Caki2 (cell line): ENCODE measurements at places on chromosomes 5 and 9. TPM values are rescaled to one million over a fixed set of nuclear protein-coding genes. Genes with fewer than 3 reads are reported as not detected.

GRCh38 chr5:122085041-122085440, 7.0 kb upstream of the LOX start:
- DNase-seq = no peak

DNA sequence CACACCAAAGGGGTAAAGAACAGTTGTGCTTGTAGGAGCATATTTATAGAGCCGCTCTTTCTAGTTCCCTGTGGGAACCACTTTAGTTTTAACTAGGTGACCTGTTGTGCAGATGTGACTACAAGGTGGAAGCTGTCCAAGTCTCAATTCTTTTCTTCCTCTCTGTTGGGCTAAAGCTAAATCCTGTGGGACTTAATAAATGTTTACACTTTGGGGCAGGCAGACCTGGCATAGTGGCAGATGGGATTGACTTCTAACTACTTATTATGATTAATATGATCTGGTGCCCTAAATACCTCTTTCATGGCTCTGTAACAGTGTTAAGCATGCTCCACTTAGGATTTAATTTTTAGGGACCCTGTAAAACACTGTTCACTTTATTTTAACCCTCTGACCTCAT, 265.3 kb downstream of the KCTD16 start:
- no peak for DNase-seq

- no peak for DNase-seq
Observed at GRCh38 chr5:138870611-138871010, 4.5 kb downstream of the LRRTM2 start.

GRCh38 chr5:31334061-31334860, 140.8 kb downstream of the CDH6 start:
- no peak for DNase-seq

DNA sequence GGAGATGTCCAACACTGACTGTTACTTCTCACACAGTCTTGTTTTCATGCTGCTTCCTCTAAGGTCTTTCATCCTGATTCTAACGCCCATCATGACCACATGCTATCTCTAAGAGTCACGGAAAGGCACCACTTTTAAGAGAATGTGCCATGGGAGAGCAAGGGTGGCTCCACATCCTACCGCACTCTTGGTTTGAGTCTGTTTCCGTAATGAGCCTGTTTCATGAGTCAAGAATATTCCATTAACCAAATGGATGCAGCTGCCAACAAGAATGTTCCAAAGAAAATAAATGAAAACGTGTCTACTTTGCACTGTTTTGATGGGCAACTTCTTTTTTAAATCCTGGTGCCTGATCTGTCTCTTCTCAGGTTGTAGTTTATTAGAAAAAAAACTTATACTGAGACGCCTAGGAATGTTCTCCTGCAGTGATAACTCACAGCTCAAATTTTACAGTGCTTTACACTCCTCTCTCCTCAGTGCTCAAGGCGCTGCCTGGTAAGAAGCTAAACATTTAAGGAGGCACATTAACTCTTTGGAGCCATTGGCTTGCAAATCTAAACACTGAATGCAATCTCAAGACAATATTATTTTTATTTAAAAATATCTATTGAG, 124.3 kb downstream of the FGF1 start:
- no peak for DNase-seq

GRCh38 chr5:96280946-96281393, 152.1 kb downstream of the PCSK1 start:
- no peak for DNase-seq

GRCh38 chr5:73149540-73149939, 23.5 kb upstream of the TMEM174 start:
- DNase-seq = no peak

GRCh38 chr9:21454149-21454548, 13.9 kb downstream of the IFNA1 start:
- DNase-seq = no peak

DNA sequence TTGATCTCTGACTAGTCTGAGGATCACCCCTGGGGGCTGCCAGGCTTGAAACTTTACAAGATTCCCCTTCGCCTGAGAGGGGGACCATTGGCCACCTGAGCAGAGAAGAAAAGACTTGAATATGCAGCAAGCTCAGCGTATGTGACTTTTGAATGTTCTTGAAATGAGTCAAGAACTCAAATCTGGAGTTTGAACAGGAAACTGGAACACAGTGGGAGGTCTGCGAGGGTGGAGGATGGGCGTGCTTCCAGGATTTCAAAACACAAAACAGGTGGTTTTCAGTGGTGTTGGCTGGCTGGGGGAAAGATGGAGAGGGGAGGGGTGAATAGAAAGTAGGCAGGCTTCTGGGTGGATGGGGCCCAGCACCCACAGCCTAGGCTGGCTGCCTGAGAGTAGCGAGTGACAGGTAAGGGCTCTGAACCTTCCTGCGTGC, 40.6 kb downstream of the TMEM174 start:
- DNase-seq = no peak

GRCh38 chr9:68750255-68750654, 45.2 kb downstream of the PIP5K1B start:
- DNase-seq = no peak

DNA sequence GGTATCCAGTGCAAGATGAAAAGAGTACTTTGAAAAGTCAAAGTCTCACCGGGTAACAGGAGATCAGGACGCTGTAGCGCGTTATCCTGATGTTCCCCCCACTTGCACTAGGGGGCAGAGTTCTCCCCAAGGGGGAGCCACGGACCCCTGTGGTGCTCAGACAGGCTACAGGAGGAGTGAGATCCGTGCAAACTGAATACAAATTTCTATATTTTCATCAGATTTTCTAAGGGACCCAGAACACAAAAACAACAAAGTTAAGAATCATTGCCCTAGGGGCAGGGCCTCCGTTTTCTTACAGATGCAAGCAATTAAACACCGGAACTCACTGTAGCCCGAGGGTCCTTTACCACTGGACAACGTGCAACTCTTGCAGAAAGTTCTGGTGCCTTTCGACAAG, 2.0 kb downstream of the MYO10 start:
- peak; percentile 81 for DNase-seq

GRCh38 chr5:38032149-38032548, 192.3 kb upstream of the GDNF start:
- no peak for DNase-seq

DNA sequence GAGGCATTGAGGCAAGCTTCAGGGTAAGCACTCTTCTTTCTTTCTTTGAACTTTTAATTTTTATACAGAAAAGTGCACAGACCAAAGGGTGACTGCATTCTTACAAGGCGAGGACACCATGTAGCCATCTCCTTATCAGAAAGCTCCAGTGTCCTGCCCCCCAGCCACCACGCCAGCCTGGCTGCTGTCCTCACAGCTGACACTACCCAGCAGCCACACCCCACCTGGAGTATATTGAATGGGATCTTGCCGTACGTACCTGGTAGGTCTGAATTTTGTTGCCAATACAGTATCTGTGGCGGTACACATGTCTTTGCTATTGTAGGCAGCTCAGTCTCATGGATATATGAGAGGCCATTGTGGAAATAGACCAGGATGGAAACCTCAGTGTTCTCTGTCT, 284.0 kb upstream of the IRX2 start:
- DNase-seq = no peak

DNA sequence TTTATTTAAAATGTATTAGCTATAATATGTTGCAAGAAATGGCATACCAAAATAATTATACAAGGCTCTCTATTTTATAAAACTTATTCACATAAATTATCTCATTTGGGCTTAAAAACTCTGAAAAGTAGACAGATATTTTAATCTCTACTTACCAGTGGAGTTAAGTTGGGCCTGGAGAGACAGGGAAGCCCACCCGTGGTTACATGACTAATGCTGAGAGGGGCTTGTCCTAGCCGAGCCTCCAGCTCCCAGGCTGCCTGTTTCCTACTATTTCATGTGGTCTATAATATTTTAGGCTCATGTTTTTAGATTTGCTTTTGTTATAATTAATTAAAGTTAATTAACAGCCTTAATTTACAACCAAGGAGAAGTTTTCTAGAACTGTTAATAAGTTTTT, 20.9 kb upstream of the ASPN start:
- DNase-seq = no peak

GRCh38 chr5:9582406-9582805, 36.5 kb upstream of the SEMA5A start:
- no peak for DNase-seq

- DNase-seq = no peak
Observed at GRCh38 chr5:150160448-150161081, 4.9 kb upstream of the PDGFRB start.

DNA sequence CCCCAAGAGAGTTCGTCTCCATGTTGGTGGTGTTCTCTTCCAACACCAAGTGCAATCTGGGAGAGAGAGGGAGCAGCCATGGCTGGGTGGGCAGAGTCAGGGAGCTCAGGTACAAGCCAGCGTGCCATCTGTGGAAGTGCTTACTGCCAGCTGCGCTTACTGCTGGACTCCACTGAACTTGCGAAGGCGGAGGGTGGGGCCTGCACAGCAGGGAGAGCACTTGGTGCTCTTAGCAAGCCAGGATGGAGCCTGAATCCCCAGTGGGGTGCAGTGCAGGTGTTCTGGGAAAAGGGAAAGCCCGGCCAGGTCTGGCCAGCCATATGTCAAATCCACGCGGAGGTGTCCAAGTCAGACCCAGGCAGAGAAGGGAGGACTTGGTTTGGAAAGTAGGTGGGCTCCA, 142.0 kb downstream of the FANCC start:
- no peak for DNase-seq

DNA sequence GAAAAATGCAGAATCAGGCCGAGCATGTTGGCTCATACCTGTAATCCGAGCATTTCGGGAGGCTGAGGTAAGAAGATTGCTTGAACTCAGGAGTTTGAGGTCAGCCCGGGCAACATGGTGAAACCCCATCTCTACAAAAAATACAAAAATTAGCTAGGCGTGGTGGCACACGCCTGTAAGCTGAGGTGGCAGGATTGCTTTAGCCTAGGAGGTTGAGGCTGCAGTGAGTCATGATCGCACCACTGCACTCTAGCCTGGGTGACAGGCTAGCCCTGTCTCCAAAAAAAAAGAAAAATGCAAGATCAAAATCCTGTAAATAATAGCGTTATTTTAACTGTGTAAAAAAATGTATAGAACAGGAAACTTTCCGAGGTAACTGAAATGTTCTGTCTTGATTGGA, 39.4 kb downstream of the RNF44 start:
- no peak for DNase-seq

DNA sequence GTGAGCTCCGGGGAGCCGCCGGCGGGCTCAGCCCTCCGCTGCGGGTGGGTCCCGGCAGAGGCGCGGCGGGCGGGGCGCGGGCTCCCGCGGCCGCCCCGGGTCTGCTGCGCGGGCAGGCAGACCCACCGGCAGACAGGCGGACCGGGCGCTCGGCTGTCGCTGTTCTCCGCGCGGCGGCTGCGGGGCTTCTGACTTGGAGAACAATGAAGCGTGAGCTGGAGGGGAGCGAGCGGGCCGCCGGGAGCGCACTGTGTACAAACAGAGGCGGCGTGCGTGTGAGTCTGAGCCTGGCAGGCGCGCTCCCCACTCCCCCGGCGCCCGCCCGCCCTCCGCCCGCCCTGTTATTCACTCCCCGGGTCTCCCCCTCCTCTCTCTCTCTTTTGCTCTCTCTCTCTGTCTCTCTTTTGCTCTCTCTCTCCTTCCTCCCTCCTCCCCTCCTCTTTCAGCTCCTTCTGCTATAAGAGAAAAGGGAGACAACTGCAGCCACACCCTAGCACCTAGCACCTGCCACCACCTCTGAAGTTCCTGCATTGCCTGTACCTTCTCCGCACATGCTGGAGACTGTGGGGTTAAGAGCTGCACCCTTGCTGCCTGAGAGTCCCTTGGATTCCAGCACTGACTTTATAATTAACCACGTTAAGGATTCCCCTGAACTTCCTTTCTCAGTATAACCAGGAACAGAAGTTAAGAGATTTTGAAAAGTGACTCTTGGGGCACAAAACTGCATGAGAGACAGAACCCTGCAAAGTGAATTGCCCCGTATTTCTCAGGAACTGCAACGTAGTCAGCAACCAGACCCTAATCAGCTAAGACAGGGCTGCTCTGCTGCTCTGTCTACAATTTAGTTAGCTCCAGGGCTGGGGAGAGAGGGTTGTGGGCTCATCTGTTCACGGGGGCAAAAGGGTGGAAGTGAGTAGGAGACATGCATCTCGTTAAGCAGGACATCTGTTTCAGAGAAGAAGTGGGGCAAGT, at the start of gene EDIL3:
Gene EDIL3, minus strand, starts transcription at position 277 of the 972 bp plus-strand sequence. CDS start 506 bp downstream, outside the sequence.
- DNase-seq = peak; percentile 83

- DNase-seq = no peak
Observed at GRCh38 chr9:120431268-120431667, 148.7 kb downstream of the CDK5RAP2 start.

IFNA21 gene
- total RNA-seq = not detected in 2 replicates

PCDHGA4 gene
- total RNA-seq = not detected in 2 replicates

GPX3 gene
- 80.4 and 92.6 TPM in 2 replicates for total RNA-seq

IFNA13 gene
- not detected in 2 replicates for total RNA-seq

OLFML2A gene
- 4.3 and 14.9 TPM in 2 replicates for total RNA-seq

DND1 gene
- not detected in 2 replicates for total RNA-seq

CARD19 gene
- total RNA-seq = 83.8 and 92.5 TPM in 2 replicates

LMNB1 gene
- 206 and 220 TPM in 2 replicates for total RNA-seq

MTAP gene
- 25.4 and 30.5 TPM in 2 replicates for total RNA-seq
